ENCODE measurements at places on chromosomes 2 and 18.
A peak's percentile ranks its signal among the peaks of the same experiment; 100 is the strongest.

GRCh38 chr2:138744713-138745112 lies 35.5 kb downstream of the NXPH2 start:
- no peak for DNase-seq

- DNase-seq, result no peak
Measured at GRCh38 chr18:57833441-57834101, 30.5 kb upstream of the ATP8B1 start.

DNA sequence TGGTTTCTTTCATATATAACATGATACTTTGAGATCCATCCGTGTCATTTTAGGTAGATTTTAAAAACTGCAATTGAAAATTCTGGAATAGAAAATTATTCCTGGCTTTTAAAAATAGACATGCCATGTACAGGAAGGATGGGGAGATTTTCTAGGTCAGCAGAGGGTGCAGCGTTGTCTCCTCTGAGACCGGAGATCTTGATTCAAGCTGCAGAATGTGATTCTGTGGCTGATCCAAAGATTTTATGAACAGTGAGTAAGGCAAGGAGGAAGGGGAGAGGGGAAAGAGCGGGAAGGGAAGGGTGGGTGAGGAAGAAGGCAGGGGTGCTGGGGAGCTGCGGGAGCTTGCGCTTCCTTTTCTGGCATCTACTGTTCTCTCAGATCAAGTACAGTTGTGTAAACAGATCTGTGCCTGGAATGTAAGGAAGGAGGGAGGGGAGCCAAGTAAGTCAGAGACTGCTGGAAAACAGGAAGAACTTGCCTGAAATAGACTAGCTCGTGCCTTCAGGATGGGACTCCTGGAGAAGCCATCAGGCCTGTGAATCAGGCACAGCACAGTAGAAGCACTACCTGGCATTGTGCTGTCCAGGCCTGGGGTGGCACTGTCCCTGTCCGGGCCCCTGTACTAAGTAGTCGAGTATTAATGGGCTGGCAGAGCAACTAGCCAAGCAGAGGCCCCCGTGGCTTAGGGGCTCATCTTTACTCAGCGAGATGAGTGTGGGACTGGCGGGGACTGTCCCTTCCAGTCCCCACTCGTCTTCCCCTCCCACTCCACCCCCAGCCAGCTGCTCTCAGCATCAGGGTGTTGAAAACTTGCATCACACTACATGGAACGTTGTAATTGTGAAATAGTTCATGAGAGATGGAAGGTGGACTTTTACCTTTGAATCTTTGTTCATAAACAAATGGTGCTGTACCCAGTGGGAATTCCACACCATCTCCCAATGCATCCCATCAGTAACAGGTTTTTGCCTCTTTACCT lies 163.5 kb downstream of the UXS1 start:
- peak; percentile 88 for DNase-seq

DNA sequence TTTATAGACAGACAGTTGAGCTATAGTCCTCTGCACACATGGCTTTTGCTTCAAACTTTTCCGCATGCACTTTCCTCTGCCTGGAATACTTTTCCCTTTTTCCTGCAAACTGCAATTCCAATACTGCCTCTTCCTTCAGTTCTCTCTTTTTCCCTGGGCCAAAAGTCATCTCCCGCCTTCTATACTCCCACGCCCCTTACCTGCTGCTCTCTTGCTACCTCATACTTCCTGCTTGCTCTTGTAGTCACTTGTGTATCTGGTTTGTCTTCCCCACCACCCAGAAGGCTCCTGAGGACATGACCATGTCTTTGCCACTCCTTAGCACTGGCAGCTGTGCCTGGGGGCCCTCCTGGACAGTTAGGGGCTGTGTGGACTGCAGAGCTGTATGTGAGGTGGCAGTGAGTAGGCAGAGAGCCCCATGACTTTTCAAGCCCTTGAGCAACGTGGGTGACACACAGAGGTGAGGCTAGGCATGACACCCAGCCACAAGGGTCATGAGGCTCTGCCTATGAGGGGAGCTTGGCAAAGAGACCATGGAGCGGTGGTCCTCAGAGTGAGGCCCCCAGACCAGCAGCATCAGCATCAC lies 23.2 kb downstream of the SPEG start:
- DNase-seq, result no peak

DNA sequence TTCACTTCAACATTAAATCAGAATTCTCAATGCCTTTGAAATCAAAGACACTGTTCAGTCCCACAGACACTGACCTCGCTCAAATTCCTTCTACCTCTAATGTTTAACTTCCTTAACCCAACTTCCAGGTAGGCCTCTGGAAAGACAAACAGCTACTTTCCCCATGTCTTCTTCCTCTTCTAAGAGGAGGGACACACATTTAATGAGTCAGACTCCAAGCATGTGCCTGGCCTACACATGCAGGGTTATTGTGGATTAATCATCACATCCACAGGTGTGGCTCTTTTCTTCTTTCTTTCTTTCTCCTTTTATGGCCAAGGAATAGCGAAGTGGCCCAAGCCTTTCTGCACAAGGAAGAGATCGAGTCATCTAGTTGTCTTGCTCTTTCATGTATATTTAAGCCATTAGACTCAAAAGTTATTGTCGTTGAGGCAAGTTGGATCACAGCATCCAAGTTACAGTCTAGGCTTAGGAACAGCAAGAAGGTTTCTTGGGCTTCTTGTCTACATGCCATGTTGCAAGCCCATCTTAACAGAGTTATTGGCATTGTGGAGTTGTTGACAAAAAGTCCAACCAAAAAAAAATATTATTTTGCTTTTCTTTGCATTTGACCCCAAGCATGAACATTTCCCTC lies 387.8 kb downstream of the IRS1 start:
- no peak for DNase-seq

DNA sequence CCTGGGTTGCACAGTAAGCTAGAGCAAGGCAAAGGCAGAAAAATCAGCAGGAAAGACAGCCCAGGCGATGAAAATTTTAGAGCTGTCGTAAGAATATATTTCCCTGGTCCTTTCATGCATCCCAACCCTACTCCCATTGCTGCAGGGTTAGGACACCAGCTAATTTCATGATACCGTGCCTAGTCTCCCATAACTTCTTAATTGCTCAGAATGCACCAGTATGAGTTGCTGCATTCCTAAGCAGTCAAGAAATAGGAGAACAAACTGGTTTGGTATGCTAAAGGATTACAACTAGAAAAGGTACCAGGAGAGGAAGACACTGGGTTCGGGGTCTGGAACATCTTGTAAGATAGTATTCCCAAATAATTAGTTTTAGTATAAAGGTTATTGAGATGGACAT lies 269.4 kb upstream of the NRXN1 start:
- DNase-seq, result no peak

GRCh38 chr18:12264864-12265263 lies 10.7 kb downstream of the CIDEA start:
- no peak for DNase-seq

DNA sequence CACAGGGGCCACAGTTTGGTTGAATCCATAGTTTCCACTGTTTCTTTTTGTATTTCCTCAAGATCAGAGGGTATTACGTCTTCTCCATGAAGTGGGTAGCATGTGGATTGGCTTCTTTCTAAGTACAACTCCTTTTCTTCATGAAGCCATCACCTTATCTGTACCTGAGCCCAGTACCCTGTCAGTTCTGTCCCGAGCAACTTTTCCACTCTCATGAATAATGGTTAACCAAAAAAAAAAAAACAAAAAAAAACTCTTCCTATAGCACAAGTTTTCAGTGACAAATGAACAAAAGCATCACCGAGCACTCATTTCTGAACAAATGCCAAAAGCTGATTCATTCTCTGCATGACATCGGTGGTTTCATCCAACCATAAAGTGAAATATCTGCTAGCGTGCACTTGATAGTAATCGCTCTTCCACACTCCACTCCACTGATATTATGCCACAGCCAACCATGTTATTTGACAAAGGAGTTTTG lies 53.0 kb upstream of the CCDC150 start:
- DNase-seq, result no peak

DNA sequence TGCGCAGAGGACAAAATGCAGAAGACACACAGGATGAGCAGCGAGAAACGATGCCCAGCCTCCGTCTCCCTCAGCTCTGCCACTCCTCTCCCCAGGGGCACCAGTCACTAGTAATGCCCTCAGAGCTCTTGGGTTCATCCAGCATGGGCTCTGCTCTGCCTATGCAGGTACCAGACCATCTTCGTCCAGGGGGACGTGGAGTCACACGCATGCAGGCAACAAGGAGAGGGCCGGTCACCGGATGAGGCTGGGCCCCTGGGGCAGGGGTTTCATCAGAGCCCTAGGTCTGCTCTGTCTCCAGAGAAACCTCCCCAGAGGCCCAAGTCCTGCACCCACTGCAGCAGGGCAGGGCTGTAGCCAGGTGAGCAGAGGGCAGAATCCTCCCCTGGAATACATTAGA lies 23.9 kb downstream of the RAB31 start:
- DNase-seq, result no peak

DNA sequence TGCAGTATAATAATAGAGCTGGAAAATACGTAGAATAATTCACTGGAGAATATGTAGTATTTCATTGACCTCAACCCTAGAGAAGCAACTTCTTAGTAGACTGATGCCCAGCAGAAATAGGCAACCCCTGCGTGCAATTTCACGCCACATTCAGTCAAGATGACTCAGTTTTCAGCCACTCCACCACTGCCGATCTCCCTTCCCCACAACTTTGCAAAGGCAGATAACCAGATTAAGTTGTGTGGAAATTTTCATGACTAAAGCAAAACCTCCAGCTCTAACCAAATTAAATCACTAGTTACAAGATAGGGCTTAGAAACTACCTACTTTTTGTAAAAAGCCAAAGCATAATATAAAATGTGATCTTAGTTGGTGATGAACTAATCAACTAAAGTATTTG lies 63.3 kb upstream of the STK17B start:
- peak; percentile 90 for DNase-seq

DNA sequence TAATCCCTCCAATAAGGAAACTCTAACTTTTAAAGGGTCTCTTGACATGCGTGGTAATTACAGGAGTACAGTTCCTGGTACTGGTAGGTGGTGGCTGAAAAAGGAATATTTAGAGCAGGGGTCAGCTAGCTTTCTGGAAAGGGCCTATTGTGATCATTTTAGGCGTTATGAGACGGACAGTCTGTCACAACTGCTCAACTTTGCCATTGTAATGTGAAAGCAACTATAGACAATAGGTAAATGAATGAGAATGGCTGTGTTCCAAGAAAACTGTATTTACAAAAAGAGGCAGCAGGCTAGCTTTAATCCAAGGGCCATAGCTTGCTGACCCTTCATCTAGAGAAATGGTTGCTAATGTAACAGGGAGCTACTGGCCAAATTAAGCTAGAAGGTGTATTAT lies 177.7 kb upstream of the LRRTM1 start:
- no peak for DNase-seq

DNA sequence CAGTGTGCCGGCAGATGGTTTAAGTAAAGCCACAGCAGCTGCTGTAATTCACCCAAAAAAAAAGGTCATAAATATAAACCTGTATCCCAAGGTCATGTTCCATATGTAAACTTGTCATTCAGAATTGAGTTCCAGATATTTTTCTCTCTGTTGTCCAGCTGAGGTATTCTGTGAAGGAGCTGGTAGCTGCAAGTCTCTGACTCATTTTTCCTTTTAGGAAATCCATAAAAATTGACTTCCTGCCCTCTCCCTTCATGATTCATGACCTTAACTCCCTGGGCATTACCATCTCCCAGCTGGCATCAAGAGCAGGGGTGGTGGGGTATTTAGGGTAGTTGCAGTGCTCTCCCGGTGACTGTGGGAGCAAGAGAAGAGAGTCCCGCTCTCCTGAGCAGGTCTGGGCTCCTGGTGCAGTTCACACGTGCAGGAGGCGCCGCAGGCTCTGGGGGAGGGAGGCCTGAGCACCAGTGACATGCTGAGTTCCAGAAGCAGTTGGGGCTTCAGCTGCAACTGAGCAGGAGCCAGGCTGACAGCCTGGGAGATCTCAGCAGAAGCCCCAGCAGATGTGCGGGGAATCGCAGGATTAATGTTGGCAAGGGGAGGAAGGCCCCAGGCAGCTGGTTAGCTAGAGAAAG lies 192.6 kb downstream of the MGAT5 start:
- DNase-seq, result no peak

DNA sequence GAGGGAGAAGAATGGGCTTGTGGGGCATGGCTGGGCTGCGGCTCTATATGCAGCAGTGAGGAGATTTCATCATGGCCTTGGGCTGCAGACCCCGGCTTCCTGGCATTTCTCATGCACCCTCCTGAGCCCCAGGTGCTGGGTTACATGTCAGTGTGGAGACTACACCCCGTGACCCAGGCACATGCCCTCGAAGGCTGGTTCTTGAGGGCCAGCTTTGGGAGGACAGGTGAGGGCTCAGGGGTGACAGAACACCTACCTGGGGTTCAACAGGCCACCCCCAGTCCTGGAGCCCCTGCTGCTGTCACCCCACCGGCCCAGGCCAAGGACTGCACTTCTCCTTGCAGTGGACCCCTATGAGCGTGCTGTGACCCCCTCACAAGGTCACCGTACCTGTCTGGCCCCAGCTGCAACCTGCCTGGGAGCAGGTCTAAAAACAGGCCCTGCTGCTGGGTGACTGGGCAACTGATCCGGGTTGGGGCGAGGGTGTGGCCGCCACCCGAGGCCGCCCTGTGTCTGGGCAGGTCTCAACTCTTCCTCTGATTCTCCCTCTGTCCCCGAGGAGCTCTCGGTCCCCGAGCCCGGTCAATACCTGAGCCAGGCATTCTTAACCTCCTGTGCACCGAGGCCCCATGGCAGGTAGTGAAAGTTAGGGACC lies 94.8 kb upstream of the OTOS start:
- peak; percentile 45 for DNase-seq

DNA sequence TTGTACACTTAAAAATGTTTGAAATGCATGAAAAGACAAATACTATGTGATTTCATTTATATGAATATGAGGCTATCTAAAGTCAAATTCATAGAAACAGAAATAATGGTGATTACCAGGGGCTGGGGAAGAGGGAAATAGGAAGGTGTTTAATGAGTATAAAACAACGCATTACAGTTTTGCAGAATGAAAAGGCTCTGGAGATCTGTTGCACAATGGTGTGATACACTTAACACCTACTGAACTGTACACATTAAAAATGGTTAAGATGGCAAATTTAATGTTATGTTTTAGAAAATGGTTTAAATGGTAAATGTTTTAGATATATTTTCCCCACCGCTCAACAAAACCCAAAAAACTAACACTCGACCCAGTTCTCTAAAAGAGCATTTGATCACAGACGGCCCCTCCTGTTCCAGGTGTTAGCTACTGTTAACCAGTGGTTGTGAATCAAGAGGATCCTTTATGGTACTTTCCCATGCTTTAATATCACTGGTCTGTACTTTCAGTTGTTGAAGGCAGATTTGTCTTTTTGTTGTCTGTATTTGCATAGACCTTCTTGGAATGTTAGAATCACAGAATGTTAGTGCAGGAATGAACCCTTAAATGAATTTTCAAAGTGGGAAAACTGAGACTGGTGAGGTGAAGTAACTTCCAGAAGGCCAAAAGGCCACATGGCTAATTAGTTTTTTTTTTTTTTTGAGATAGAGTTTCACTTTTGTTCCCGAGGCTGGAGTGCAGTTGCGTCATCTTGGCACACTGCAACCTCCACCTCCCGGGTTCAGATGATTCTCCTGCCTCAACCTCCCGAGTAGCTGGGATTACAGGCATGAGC lies 10.2 kb downstream of the RAB10 start:
- DNase-seq, result peak; percentile 65

- DNase-seq, result no peak
Measured at GRCh38 chr2:113848758-113849415, 41.0 kb upstream of the ACTR3 start.

- DNase-seq, result no peak
Measured at GRCh38 chr18:63467699-63468098, 9.1 kb upstream of the SERPINB5 start.

- DNase-seq, result no peak
Measured at GRCh38 chr2:27912512-27912911, 22.0 kb downstream of the BABAM2 start.

- DNase-seq, result no peak
Measured at GRCh38 chr2:14354231-14354630, 278.3 kb upstream of the LRATD1 start.

GRCh38 chr2:184835398-184835715 lies 237.0 kb downstream of the ZNF804A start:
- no peak for DNase-seq
